NCI-H1092 treated with DMSO at 0.1 percent for 48 hours (cell line): ENCODE measurements at places on chromosomes 3 and 15.

- DNase-seq, result no peak
Observed at GRCh38 chr15:88031461-88031860, 225.1 kb downstream of the NTRK3 start.

- no peak for DNase-seq
Observed at GRCh38 chr3:119428538-119428937, 34.9 kb downstream of the TMEM39A start.

DNA sequence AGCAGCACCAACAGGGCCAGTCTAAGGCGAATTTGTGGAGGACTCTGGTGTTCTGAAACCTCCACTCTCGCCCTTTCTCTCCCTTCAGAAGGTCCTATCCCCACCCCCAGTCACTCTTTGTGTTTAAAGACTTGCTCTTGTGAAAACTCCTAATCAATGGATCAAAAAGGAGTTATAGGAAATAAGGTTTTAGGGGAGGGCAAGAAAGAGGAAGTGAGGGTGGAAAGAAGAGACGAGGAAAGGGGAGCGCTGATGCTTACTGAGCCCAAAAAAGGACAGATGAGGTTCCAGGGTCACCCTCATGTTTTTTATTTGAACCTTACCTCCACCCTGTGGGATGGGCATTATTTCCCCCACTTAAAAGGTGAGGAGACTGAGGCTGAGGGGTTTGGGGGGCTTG, 70.0 kb upstream of the SLC6A11 start:
- no peak for DNase-seq

GRCh38 chr3:81841540-81841939, 80.1 kb upstream of the GBE1 start:
- DNase-seq, result peak; percentile 4

DNA sequence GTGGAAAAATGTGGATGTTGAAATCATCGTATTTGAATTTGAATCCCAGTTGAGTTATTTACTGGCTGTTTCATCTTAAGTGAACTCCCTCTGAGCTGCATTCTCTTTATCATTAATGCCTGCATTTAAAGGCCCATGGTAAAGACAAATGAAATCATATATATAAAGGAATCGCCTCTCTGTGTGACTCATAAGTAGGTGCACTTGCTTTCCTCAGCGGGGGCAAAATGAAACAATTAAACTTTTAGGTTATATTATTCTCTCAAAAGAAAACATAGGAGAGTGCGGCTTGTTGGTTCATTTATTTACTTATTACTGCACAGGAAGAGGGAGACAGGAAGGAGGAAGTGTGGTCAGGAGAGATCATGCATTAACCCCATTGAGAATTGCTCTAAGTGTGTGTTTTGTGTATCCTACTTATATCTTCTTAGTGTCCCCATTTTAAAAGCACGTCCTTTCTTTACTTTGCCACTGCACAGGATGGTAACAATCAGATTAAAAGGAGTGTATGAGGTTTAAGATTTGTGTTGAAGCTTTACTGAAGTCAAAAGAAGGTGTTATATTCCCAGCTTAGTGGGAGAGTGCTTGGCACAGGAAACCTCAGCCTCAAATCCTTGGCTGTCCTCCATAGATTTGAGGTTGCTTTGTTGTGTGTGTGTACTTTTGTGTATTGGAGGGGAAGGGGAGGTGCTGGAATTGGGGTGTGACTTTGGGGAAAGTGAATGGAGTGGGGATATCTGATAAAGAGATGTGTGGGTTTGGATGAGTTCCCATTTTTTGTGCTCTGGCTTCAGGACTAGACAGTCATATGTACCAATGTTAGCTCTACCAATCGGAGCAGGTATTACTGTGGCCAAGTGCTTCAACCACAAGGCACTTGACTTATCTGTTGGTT, 595.8 kb upstream of the NR2F2 start:
- no peak for DNase-seq

DNA sequence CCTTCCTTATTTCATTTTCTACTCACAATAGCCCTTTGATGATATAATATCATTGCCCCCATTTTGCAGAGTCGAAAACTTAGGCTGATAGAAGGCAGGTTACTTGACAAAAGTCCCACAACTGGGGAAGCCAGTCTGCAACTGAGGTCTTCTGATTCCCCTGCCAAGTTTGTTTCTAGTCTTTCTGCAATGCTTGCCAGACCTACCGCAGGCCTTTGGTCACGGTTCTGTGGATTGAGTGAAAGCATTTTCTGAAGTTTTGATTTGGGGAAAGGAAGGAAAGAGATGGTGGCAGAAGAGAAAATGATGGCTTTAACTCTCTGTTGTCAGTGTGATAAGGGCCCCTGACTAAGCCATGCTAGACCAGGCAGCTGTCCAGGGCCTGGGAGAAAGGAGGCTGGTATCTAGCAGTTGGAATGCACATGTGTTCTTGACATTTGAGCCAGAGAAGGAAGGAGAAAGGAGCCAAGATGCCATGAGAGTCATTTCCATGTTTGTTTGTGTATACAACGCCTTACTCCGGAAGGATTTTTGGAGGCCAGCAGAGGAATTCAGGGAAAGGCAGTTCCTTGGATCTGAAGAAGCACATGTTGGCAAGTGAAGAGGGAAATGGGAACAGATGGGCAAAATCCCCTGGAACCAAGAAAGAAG, 29.9 kb downstream of the FAH start:
- no peak for DNase-seq

GRCh38 chr3:7876741-7877297, 624.8 kb upstream of the LMCD1 start:
- no peak for DNase-seq

DNA sequence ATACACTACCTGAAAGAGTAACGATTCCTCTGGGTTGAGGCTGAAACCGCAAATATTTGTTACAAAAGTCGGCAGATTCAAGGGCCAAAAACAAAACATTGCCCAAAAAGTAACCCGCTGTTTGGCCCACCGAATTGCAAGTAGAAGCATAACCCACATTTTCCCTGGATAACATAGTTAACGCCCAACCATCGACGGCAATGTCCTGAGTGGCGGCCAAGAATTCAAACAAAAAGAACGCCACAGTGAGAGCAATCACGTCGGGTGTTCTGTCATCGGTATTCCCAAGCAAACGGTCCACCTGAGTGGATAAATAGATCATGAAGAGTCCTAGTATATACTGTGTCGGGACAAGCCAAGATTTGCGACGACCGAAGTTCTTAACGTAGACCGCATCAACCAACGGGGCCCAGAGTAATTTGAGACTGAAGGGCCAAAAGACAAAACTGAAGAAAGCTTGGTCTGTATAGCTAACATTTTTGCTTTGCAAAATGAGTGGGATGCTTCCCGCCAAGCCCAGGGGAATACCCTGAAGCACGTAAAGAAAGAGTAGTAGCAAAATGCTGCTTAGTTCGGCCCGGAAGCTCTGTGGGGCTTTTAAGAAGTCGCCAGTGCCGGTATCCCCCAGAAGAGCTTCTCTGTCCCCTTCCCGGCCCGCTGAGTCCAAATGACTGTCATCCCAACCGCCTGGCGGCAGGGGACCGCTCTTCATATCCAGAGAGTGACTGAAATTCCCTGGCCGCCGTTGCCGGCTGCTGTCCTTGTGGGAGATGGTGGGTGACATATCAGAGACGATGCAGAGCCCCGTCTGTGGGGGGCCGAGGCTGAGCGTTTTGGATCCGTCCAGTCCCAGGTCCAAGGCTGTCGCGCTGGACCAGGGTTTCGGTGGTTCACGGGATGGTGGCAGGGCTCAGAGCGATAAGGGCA, 750 bp downstream of the SLC33A1 start:
- DNase-seq, result peak; percentile 7

DNA sequence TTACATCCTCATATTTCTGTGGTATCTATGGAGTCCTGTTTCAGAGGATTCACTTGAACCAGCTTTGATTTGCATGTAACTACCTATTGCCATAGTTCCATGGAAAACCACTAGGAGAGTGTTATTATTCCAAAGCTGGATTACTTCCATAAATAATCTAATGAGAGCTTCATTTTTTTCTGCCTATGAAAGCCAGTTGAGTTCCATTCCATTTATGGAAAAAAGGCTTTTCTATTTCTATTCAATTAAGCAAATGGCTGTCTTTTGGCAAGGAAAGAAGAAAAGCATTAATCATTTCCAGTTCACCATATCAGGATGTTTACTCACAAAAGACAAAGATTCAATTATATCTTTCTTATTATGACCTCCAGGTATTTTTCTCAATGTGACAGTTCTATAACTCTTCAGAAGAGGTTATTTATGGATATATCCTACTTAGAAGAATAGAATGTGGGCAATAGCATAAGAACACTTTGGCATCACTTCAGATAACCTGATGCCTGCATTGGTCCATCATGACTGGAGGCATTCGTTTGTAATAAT, 259.9 kb upstream of the ZPLD1 start:
- DNase-seq, result no peak

GRCh38 chr3:170476291-170476690, 57.6 kb downstream of the CLDN11 start:
- DNase-seq, result no peak

GRCh38 chr3:25259871-25260270, 168.2 kb upstream of the RARB start:
- no peak for DNase-seq

GRCh38 chr3:193962986-193963685, 172.8 kb upstream of the HES1 start:
- DNase-seq, result no peak

- no peak for DNase-seq
Observed at GRCh38 chr3:12932347-12932746, 91.0 kb upstream of the RPL32 start.

DNA sequence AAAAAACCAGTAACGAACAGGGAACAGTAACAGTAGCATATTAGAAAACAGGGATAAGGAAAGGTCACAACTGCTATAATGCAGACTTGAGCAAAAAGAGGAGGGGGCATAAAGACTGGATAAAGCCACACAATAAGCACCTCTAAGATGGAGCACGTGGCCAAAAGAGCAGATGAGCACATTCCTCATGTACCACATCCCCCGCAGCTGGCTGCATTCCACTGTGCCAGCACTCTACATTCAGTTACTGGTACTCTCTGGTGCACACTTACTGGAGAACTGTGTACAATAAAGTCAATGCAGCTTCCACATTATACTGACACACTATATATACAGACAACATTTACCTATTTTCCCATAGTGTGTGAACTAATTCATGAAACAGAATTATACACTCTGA, 64.7 kb downstream of the UBE3A start:
- no peak for DNase-seq

GRCh38 chr3:36786921-36787890, 22.9 kb upstream of the DCLK3 start:
- DNase-seq, result no peak

GRCh38 chr15:83810110-83810509, 156.2 kb downstream of the ADAMTSL3 start:
- no peak for DNase-seq

- peak; percentile 59 for DNase-seq
Observed at GRCh38 chr15:99704444-99704838, 28.8 kb downstream of the LYSMD4 start.

DNA sequence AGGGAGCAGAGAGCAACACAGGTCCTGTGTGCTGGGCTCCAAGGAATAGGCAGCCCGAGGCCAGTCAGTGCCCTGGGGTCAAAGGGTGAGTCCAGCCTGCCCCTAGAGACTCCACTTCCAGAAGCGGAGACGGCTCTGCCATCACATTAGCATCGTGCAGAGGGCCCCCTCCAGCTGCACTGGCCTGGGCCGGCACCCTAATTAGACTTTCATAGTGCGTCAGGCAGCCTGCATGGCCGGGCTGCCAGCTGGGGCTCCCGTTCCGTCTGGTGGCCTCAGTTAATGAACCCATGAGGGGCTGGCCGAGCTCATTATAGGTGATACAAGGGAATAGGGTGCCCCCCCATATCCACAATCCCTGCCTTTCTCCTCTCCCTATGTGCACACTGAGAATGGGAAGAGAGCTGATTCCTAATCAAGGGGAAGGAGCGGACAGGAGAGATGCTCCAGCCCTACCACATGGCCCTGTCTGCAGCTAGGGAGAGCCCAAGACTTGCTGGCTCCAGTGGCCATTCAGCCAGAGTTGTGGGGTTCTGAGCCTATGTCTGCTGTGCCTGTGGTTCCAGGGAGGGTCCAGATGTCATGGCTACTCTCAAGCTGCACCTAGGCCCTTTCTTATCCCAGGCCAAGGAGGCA, 128.0 kb downstream of the SRGAP3 start:
- DNase-seq, result no peak

DNA sequence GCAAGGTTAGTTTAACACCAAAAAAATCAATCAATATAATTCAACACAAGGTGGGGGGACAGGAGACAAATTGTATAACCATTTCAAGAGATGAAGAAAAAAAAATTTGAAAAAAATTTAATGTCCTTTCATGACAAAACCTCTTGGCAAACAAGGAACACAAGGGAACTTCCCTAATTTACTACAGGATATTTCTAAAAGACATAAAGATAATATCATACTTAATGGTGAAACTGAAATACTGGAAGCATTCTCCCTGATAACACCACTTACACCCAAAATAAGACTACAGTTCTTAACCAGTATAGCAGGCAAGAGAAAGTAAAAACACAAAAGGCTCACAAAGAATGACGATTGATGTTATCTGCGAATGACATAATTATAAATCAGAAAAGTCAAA, 44.7 kb downstream of the IFT57 start:
- no peak for DNase-seq

DNA sequence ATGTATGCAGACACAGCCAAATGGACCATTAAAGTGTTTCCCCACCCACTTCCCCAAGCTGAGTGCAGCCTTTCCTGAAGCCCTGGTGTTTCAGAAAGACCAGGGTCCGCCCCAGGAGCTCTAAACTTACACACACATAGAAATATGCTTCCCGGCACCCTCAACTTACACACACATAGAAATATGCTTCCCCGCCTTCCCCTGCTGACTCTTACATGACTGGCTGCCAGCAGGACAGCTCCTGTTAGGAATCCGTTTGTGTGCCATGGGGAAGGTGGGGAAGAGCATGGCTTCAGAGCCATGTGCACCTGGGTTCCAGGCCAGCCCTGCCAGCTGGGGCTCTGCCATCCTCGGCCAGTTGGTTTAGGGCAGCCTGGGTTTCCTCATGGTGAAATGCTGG, 3.6 kb downstream of the CLEC3B start:
- DNase-seq, result no peak

GRCh38 chr3:184380627-184381260, 890 bp downstream of the CHRD start:
- DNase-seq, result no peak
